ENCODE measurements at places on chromosomes 2 and 18.

- peak; percentile 62 for DNase-seq
These were observed 15.9 kb upstream of the ATP6V1B1 start for GRCh38 chr2:70919672-70920366.

- DNase-seq, result no peak
These were observed 440.4 kb upstream of the MAP2 start for GRCh38 chr2:208983486-208983885.

DNA sequence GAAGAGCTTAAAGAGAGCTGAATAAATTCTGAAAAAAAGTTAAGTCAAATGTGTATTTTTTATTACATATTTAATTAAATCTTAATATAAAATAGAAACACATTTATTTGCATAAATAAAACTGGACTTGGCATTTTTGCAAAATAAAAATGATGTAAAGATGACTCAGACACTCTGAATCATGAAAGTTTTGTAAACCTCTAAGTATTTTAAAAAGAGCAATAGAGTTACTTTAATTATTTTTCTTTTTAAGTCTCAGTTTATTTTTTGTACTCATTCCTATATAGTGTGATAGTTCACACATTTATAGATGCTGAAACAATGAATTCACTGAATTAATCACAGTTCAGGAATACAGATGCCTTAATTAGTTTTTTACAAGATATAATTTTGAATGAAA, 109.9 kb upstream of the DTNA start:
- no peak for DNase-seq

- no peak for DNase-seq
These were observed 380.2 kb downstream of the LNPK start for GRCh38 chr2:175621821-175622220.

DNA sequence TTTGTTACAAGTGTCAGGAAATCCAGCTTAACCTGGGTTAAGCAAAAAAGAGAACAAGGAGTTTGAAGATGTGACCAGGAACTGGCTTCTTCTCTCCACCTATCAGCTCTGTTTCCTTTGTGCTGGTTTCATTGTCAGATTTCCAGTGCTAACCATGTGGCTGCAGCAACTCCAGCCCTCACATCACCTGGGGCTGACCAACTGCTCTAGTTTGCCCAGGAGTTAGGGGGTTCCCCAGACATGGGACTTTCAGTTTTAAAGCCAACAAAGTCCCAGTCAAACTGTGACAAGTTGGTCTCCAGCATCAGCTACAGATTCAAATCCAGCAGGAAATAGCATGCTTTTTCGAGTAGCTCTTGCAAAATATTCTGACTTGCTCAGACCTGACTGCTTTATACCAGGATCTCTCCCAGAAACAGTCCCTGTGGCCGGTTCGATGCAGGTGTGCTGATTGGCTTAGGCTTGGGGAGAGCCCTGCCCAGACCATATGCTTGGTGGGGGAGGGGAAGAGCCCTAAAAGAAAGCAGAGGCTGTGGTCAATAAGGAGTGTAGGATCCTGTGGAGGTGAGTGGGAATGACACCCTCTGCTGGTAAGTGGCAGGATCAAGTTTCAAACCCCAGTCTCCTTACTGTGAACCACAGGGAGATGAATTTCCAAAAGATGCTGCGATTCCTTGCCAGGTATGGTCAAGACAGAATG, 49.5 kb downstream of the KCNE4 start:
- no peak for DNase-seq

GRCh38 chr2:205564346-205565141, 117.8 kb upstream of the NRP2 start:
- no peak for DNase-seq

- DNase-seq, result no peak
These were observed 5.5 kb downstream of the BOK start for GRCh38 chr2:241563981-241564595.

GRCh38 chr2:28979041-28979440, 2.1 kb upstream of the TOGARAM2 start:
- DNase-seq, result no peak

DNA sequence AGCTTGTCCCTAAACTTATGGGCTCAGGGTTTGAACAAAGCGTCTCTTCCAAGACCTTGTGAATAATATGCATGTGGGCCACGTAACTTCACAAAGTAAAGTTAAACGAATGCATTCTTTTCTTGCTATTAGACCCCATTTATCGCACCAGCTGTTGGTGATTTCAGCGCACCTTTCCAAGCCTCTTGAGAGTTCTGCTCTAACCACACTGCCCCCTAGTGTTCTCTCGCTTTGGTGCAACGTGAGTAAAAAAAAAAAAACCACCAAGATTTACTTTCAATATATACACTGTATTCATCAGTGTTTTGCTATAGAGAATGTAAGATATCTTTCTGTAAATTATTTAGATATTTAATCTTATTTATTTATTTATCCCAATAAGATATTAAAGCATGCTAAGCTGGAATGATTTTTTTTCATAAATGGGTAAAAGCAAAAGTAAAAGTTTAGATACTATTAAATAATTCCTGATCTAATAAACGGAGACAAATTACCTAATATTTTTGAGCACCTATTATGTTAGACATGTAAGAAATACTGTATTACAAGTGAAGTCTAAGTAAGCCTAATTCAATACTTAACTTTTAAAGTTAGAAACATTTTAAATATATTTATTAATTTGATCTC, 459.5 kb downstream of the DLGAP1 start:
- DNase-seq, result peak; percentile 25

- peak; percentile 36 for DNase-seq
These were observed 23.8 kb upstream of the IL1R2 start for GRCh38 chr2:101967826-101968513.

DNA sequence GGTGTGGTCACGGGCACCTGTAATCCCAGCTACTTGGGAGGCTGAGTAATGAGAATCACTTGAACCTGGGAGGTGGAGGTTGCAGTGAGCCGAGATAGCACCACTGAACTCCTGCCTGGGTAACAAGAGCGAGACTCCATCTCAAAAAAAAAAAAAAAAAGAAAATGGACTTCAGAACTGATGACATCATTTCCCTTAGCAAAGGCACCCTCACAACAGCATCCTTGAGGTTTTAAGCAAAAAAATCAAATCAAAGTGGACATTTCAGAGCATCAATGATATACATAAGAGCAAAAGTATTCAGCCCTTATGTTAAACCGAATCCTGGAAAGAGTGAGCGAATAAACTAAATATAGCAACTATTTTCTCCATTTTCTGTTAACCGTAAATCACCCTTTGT, 45.3 kb downstream of the EPB41L3 start:
- DNase-seq, result no peak

DNA sequence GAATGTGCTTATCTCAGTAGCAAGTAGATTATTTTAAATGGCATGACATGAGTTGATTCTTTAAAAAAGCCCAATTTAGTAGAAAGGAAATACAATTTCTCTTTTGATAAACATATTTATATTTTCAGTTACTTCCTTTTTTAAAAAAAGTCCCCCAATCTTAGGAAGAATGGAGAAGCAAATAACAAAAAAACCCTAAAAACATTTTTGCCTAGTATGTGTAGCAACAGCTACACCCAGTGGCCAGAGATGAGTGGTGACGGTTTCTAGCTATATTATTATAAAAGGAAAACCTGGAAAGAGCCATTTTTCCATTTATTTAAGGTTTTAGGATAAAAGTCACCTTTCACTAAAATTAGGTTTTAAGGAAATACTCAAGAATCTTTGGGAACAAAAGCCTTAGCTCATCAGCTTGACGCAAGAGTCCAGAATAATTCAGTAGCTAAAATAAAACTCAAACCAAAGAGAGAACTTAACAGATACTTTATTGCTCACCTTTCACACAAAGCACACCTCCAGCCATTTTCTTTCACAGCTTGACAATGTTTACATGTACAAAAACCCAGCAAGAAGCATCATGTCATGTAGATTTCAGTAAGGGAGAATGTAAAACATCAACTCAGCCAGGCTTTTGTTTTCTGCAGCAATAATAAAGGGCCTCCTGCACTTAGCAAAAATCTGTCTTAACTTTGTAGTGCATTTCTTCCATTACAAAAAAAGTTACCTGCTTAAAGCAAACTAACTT, 15.7 kb downstream of the FAM98A start:
- no peak for DNase-seq

- DNase-seq, result no peak
These were observed 161.6 kb downstream of the CMPK2 start for GRCh38 chr2:6704077-6704476.

GRCh38 chr2:45390861-45391260, 220.2 kb downstream of the SRBD1 start:
- DNase-seq, result no peak

GRCh38 chr18:43398601-43399000, 121.3 kb upstream of the SYT4 start:
- DNase-seq, result no peak

DNA sequence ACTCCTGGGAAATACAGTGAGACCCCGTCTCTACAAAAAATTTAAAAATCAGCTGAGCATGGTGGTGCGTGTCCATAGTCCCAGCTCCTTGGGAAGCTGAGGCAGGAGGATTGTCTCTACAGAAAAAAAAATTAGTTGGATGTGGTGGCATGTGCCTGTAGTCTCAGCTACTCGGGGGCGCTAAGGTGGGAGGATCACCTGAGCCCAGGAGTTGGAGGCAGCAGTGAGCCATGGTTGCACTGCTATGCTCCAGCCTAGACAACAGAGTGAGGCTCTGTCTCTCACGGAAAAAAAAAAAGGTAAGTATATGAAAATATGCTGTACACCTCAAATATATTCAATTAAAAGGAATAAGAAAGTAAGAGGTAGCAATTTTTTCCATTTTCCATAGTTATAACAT, 92.5 kb upstream of the TGIF1 start:
- no peak for DNase-seq

DNA sequence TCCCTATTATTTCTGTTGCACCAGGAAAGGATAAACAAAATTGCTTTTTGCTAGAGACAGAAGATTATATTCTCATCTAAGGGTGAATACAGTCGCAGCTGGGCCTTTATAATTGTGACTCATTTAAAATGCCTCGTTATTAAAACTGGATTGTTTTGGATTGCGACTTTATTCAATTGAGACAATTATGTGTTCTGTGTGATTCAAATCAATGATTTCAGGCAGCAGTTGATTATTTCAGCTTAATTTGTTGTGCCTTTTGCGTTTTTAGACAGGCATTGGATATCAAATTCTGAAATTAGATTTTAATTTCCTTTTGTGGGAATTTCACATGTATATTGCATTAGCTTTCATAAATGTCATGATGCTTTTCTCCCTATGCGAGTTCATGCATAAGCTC, 778.1 kb upstream of the SOX11 start:
- DNase-seq, result no peak

DNA sequence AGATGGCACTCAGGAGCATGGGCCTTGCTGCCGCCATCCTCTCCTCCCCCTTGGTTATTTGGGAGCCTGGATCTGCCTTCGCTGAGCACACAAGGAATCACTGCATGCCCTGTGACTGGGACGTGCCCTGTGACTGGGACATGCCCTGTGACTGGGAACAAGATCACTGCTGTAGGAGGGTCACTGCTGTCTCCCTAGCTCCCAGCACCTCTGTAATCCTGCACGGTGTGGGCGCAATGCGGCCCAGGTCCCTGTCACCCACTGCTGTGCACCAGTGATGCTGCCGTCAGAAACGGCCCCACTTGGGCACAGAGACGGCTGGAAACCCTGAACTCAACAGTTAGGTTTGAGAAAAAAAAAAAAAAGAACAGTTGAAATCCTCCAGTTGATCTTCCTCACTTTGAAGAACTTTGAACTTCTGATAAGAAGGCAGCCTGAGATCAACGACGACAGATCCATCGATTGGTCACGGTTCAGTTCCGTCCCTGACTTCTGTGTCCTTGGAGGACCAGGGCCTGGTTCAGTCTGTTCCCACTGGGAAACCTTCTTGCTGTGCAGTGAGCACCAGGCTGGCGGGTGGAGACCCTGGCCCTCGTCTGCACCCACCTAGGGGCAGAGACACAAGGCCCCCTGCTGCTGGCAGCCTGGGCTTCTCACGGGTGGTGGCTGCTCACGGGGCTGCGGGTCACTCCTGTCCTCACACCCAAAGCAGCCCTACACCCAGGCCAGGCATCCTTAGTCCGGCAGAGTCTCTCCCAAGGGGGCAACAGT, 125.9 kb downstream of the PXDN start:
- DNase-seq, result no peak

DNA sequence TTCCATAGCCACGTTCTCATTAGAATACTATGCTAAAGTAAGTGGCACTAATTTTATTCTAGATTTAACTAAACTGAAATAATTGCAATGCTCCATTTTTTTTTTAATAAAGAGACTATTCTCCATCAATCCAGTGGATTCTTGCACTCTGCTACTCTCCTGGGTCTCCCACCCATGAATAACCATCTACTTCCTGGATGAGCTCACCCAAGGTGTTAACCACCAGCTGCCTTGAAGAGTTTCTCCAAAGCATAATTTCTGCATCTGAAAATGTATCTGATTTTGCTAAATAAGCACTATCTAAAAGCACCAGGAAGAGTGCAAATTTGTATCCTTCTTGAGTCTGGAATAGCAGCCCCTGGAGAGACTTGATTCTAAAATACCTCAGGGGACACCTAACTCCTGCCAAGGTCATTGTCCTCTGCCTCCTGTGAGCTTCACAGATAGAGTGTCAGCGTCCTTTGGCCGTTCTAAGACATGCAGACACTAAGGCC, 41.6 kb upstream of the SH3BP4 start:
- DNase-seq, result no peak

DNA sequence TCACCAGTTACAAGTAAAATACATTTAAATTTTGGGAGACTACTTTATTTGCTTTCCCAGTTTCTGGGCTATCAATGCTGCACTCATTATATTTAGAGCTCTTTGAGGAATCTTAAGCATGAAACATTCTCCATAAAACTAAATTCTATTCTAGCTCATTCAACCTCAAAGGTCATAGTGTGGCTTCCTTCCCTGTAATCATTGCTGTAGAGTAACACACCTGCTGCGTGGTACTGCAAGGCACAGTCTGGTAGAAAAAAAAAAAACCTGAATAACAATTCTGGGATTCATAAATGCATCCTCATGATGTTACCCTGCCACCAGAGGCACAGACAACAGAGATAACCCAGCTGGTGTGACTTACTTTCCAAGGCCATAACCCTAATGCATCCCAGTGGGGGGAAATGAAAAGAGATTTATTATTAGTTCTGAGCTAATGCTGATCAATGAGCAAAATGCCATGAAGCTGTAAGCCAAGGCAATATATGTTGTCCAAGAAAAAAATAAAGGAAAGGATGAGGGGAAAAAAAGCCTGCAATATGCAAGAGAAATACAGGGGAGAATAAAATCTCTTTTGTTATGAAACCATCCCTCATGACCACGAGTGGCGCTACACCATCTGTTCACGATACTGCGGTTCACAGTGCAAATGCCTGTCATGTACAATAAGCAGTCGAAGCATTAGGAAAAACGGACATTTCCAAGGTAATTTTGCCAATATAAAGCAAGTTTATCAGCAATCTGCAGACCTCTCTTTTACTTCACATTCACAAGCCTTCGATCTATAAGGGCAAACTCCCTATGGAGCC, 1481.6 kb upstream of the PIK3C3 start:
- DNase-seq, result no peak

DNA sequence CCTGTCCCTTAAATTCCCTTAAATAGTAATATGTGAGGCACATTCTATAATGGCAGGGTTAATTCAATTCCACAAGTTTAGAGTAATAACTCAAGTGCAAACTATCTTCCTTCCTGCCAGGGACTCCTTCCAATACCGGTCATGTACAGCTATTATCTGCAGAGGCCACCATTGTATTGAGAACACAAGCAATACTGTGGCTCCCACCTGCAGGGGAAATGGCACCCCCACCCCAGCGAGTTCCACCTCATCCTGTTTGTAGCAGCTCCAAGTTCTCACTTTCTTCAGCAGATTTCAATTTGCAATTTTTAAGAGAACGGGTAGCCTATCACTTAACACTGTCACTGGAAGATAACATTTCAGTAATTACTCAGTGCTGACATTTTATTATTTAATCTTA, 172.1 kb upstream of the PID1 start:
- DNase-seq, result no peak

Measured in GM04504 (cell line).